Thyroid gland (tissue), 4 donors: ENCODE measurements at places on chromosomes 1 and 21. TPM values are rescaled to one million over a fixed set of nuclear protein-coding genes. Genes with fewer than 3 reads are reported as not detected.

DNA sequence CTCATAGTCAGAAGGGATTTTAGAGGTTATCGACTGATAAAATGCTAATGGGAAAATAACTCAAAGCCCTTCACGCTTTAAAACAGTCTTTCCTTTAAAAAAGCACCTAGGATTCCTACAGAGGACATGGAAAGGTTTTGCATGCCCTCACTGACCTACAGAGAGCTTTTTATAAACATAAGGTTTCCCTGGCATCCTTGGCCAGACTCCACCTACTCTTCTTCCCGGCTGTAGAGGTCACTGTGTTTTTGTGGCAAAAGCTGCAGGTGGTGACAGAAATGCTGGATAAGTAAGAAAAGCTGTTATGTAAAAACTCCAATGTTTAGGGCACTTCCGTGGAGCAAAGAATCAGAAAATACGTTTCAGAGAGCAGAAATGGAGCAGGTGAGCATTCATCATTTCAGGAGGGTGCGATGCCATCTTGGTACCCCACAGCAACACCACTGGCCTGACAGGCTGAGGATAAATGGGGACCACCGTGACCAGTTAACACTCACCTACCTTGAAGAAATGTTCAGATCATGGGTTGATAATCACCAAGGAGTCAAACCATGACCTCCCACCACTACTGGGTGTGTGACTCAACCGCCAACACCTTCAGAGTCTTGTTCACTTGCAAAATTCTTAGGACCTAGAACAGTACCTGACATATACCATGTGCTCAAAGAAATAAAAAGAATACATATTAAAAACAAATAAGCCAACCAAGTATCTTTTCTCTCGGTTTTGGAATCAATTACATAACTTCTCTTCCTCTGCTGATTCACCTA is 46.6 kb downstream of the SSBP3 start:
- H3K4me1 ChIP-seq: peaks cover 21% of the 10 kb centered on the region
- no peaks in the 10 kb centered on the region for H3K36me3 ChIP-seq
- H3K27me3 ChIP-seq: no peaks in the 10 kb centered on the region
- no peak overlapping the region for H3K27ac ChIP-seq
- DNase-seq: peak; percentile 53

GRCh38 chr1:19342062-19342750 is 30.1 kb downstream of the SLC66A1 start:
- H3K4me1 ChIP-seq: peaks cover 6% of the 10 kb centered on the region
- no peak overlapping the region for H3K27ac ChIP-seq
- peaks cover 42% of the 10 kb centered on the region for H3K36me3 ChIP-seq
- no peaks in the 10 kb centered on the region for H3K27me3 ChIP-seq
- DNase-seq: no peak

DNA sequence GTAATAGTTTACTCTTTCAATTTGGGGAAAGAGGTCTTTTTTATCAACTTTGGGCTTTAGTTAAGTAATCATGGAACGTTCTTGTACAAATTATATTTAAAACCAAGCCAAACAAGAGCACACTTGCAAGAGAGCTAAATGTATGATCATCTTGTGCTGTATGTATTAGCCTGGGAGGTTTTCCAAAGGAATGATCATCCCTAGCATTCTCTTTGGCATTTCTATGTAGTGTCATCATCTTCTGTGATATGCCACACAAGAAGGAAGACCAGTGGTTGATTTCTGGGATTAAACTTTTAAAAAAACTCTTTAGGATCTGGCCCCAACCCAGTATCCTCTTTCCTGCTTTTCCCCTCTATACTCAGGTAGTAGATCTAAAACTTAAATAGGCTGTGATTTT is 38.4 kb upstream of the KCNQ4 start:
- H3K36me3 ChIP-seq: peaks cover 35% of the 10 kb centered on the region
- no peak overlapping the region for H3K4me3 ChIP-seq
- no peaks in the 10 kb centered on the region for H3K27me3 ChIP-seq
- no peaks in the 10 kb centered on the region for H3K4me1 ChIP-seq
- DNase-seq: no peak

- H3K36me3 ChIP-seq: no peaks in the 10 kb centered on the region
- peak; percentile 83 for DNase-seq
- H3K4me3 ChIP-seq: no peak overlapping the region
- H3K27ac ChIP-seq: peak overlapping the region; percentile 92
- H3K27me3 ChIP-seq: no peaks in the 10 kb centered on the region
- peaks cover 67% of the 10 kb centered on the region for H3K4me1 ChIP-seq
Measured at GRCh38 chr1:94094469-94095111, 26.4 kb downstream of the ABCA4 start.

CD1E gene
- not detected for total RNA-seq

CA6 gene
- total RNA-seq: not detected

MYOG gene
- not detected for total RNA-seq

- no peak overlapping the region for H3K27ac ChIP-seq
- no peaks in the 10 kb centered on the region for H3K36me3 ChIP-seq
- no peaks in the 10 kb centered on the region for H3K4me1 ChIP-seq
Measured at GRCh38 chr1:70528590-70529333, 117.7 kb downstream of the CTH start.

- no peak overlapping the region for H3K4me3 ChIP-seq
- no peaks in the 10 kb centered on the region for H3K4me1 ChIP-seq
Measured at GRCh38 chr1:210696709-210697108, 368.0 kb downstream of the HHAT start.

VANGL2 gene
- 7.1 TPM for total RNA-seq

SERINC2 gene
- total RNA-seq: 57.7 TPM

DNA sequence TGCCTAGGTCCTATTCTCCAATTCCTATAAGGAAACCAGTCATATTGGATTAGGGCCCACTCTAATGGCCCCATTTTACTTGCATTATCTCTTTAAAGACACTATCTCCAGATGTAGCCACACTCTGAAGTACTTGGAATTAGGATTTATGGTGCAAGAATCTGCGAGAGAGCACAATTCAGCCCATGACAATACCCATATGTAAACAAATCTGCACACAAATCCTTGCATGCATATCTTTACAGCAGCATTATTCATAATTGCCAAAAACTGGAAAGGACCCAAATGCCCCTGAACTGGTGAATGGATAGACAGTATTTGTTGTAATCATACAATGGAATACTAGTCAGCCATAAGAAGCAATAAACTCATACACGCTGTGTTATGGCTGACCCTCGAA is 229.8 kb upstream of the ADAMTS5 start:
- no peak overlapping the region for H3K27ac ChIP-seq
- no peaks in the 10 kb centered on the region for H3K4me1 ChIP-seq
- H3K36me3 ChIP-seq: no peaks in the 10 kb centered on the region
- H3K4me3 ChIP-seq: no peak overlapping the region
- no peaks in the 10 kb centered on the region for H3K27me3 ChIP-seq

GRCh38 chr1:230368363-230368762 is 57.8 kb downstream of the PGBD5 start:
- no peak overlapping the region for H3K4me3 ChIP-seq
- no peak for DNase-seq
- H3K27me3 ChIP-seq: no peaks in the 10 kb centered on the region
- H3K36me3 ChIP-seq: no peaks in the 10 kb centered on the region
- H3K27ac ChIP-seq: no peak overlapping the region

- H3K36me3 ChIP-seq: no peaks in the 10 kb centered on the region
- peak overlapping the region; percentile 75 for H3K27ac ChIP-seq
- peaks cover 84% of the 10 kb centered on the region for H3K4me1 ChIP-seq
Measured at GRCh38 chr1:2275796-2276536, 47.8 kb downstream of the SKI start.

IL20 gene
- total RNA-seq: not detected

DNA sequence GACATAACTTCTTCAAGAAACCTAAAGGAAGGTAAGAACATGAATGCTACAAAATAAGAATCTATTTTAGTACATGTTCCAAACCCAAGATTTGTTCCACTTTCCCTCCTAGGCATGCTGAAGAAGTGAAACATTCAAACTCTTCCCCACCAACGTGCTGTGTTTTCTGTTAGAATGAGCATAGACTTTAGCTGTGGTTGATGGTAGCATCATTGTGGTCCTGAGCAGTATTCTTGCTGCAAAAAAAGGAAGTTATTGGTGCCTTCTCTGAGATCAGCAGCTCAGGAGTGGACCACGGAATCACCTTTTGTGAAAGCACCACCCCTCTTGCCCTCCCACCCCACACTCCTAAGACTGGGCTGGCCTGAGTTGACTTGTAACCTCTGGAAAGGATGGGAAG is 100.4 kb upstream of the POGK start:
- H3K27me3 ChIP-seq: no peaks in the 10 kb centered on the region
- no peak for DNase-seq
- H3K4me1 ChIP-seq: no peaks in the 10 kb centered on the region
- no peak overlapping the region for H3K4me3 ChIP-seq
- H3K36me3 ChIP-seq: no peaks in the 10 kb centered on the region
- H3K27ac ChIP-seq: no peak overlapping the region

DNA sequence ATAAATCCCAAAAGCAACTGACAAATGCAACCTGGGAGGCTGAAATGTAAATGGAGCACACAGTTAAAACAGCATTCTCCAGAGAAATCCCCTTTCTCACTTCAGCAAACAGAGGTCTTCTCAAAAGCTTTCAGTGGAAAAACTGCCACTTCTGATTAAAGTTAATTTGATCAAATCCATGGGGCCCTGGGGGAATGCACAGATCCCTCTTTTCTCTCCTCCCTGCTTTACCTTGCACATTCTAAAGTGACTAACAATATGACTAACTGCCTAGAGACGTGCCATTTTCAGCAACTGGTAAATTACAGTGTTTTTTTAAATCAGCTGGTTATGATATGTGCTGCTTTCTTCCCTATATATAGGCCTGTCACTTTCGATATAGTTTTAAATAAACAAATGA is 142.5 kb downstream of the RERE start:
- no peak for DNase-seq
- H3K27ac ChIP-seq: no peak overlapping the region
- no peaks in the 10 kb centered on the region for H3K27me3 ChIP-seq

DNA sequence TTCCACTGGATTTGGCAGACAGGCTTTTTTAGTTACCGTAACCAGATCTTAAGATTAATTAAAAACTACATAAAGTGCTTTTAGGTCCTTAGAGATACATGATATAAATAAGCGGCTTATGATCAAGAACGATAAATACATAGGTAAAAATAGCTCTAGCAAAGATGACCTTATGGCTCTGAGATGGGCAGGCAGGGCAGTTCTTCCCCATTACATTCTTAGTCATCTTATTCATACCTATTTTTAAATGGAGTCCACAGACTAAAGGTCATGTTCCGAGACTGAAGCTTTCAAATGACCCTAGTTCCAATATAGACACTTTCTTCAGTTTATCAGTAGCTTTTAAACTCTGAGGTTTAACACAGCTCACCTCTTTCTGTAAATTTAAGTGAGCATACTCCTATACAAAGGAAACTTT is 4.3 kb downstream of the MCL1 start:
- H3K4me3 ChIP-seq: peak overlapping the region; percentile 98
- peaks cover 58% of the 10 kb centered on the region for H3K4me1 ChIP-seq

DNA sequence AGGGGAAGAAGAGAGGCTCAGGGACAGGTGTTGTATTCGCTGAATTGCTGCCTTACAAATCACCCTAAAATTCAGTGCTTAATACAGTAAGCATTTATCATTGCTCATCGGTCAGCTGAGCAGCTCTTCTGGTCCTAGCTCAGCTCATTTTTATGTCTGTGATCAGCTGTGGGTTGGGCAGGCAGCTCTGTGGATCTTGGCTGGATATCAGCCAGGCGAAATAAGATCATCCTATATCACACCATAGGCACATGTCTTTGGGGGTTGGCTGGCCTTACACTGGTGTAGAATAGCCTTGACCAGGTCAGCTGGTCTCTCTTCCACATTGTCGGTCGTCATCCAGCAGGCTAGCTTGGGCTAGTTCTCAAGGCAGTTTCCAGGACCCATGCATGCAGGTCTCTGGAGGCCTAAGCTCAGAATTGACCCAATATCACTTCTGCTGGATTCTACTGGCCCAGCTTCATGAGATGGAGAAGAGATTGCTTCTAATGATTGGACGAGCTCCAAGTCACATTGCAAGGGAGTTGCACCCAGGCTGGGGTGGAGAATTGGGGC is 448.6 kb downstream of the KIF26B start:
- H3K4me3 ChIP-seq: no peak overlapping the region
- no peak for DNase-seq
- no peaks in the 10 kb centered on the region for H3K36me3 ChIP-seq
- H3K27ac ChIP-seq: no peak overlapping the region
- H3K4me1 ChIP-seq: no peaks in the 10 kb centered on the region

CLCA1 gene
- total RNA-seq: not detected

NIBAN1 gene
- 9.8 TPM for total RNA-seq

DNA sequence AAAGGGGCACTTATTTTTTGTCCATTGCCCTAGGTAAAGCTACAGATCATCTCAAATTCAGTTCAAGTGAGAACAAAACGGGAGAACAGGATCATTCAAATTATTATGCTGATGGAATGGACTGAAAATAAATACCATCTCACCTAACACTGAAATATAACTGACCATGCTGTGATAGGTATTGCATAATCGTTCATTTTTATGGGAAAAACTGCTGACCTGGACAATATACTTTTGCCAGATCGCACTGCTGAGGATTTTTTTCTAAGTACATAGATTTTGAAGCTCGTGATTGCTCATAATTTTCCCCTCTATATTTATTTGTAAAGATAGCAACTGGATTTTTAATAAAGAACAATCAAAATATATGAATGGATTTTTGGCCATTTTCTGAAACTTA is 636.6 kb upstream of the NEGR1 start:
- DNase-seq: no peak
- H3K27ac ChIP-seq: no peak overlapping the region
- no peaks in the 10 kb centered on the region for H3K27me3 ChIP-seq
- no peaks in the 10 kb centered on the region for H3K36me3 ChIP-seq
- H3K4me3 ChIP-seq: no peak overlapping the region

GRCh38 chr1:25797939-25798338 is 2.1 kb upstream of the SELENON start:
- H3K36me3 ChIP-seq: no peaks in the 10 kb centered on the region
- no peak for DNase-seq
- H3K27ac ChIP-seq: no peak overlapping the region
- peaks cover 23% of the 10 kb centered on the region for H3K4me1 ChIP-seq

TP73 gene
- total RNA-seq: 0.49 TPM

DNA sequence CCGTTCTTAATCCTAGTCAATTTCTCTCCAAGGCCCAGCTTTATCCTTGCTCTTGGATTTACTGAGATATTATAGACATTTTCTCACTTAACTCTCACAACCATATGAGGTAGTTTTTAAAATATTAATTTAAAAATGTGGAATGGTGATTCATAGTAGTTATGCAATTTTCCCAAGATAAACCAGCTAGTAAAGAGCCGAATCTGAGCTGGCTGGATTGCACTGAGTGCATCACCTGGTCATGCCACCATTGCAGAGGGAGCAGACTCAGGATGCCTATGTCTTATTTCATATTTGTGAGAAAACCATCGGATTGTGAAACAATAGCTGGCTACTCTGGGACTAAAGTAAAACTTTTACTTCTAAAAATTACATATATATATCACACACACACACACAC is 494.0 kb downstream of the KCNT2 start:
- peak overlapping the region; percentile 81 for H3K27ac ChIP-seq
- H3K4me1 ChIP-seq: peaks cover 5% of the 10 kb centered on the region
- DNase-seq: no peak
- H3K27me3 ChIP-seq: no peaks in the 10 kb centered on the region

GRCh38 chr1:175192111-175192629 is 406 bp downstream of the KIAA0040 start:
- H3K27me3 ChIP-seq: no peaks in the 10 kb centered on the region
- DNase-seq: peak; percentile 80
- peaks cover 12% of the 10 kb centered on the region for H3K4me1 ChIP-seq
- H3K4me3 ChIP-seq: peak overlapping the region; percentile 43
- H3K36me3 ChIP-seq: no peaks in the 10 kb centered on the region
- H3K27ac ChIP-seq: peak overlapping the region; percentile 80

RYR2 gene
- 6.6 TPM for total RNA-seq

MIXL1 gene
- not detected for total RNA-seq
